ENCODE measurements at places on chromosomes 13 and 19.

DNA sequence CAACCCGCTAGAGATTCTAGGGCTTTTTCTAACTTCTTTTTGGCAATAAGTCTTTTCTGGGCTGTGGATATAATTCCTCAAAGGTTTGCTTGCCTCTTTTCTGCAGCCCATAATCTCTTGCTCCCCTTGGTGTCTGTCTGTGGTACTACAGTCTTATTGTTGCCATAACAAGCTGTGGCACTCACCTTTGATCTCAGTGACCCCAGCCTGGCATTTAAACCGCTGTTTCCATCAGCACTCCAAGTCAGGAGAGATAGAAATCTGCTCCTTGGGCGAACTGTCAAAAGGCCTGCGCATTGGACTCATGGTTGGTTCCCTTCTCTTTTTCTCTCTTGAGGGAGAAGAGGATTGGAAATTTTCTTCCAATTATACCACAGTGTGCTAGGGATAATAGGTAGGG is 14.5 kb upstream of the MPHOSPH8 start:
- DNase-seq = peak; percentile 47

- DNase-seq = peak; percentile 48
Measured at GRCh38 chr13:114027046-114027715, 53.3 kb upstream of the C13orf46 start.

DNA sequence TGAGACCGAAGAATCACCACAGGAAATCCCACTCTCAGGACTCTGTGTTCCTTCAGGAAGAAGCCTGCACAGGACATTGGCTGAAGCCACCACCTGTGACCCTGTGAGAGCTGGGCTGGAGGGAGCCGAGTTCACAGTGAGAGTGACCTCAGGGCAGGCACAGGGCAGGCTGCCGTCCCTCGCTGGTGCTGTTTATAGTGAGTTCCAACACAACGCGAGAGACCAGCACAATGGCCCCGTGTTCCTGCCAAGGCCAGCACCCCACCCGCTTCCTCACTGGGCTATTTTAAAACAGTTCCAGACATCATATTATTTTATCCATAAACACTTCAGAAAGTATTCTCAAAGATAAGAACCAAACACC is 18.4 kb upstream of the GAS6 start:
- DNase-seq = peak; percentile 9

GRCh38 chr13:112954488-112955270 is 14.3 kb upstream of the MCF2L start:
- no peak for DNase-seq

DNA sequence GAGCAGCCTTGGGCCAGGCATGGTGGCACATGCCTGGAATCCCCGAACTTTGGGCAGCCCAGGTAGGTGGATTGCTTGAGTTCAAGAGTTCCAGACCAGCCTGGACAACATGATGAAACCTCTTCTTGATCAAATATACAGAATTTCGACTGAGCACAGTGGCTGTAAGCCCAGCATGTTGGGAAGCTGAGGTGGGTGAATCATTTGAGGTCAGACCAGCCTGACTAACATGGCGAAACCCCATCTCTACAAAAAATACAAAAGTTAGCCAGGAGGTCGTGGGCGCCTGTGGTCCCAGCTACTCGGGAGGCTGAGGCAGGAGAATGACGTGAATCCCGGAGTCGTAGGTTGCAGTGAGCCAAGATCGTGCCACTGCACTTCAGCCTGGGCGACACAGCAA is 8.0 kb upstream of the NLRP7 start:
- DNase-seq = no peak

- DNase-seq = peak; percentile 99
Measured at GRCh38 chr19:49812997-49813861, at the start of gene FUZ. FUZ (minus strand) TSS chr19:49813292; CDS start chr19:49813106, 186 bp downstream.

GRCh38 chr13:30422054-30422839 is at the start of gene UBE2L5:
UBE2L5 (plus strand) TSS chr13:30422493; CDS start chr13:30427991, 5,498 bp downstream.
- DNase-seq = peak; percentile 53

DNA sequence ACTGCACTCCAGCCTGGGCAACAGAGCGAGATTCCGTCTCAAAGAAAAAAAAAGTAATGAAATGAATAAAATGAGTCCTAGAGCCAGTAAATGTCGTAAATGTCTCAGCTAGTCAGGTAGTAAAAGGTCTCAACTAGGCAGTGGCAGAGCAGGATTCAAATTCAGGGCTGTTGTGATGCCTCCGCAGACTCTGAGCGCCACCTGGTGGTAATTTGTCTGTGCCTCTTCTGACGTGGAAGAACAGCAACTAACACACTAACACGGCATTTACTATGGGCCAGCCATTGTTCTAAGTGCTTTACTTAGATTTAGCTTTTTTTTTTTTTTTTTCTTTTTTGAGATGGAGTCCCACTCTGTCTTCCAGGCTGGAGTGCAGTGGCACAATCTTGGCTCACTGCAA is 30.2 kb downstream of the CYP2F1 start:
- DNase-seq = peak; percentile 73

- no peak for DNase-seq
Measured at GRCh38 chr13:71254384-71254783, 612.6 kb downstream of the DACH1 start.
